ENCODE measurements at places on chromosomes 1 and 21.
A peak's percentile ranks its signal among the peaks of the same experiment; 100 is the strongest.

DNA sequence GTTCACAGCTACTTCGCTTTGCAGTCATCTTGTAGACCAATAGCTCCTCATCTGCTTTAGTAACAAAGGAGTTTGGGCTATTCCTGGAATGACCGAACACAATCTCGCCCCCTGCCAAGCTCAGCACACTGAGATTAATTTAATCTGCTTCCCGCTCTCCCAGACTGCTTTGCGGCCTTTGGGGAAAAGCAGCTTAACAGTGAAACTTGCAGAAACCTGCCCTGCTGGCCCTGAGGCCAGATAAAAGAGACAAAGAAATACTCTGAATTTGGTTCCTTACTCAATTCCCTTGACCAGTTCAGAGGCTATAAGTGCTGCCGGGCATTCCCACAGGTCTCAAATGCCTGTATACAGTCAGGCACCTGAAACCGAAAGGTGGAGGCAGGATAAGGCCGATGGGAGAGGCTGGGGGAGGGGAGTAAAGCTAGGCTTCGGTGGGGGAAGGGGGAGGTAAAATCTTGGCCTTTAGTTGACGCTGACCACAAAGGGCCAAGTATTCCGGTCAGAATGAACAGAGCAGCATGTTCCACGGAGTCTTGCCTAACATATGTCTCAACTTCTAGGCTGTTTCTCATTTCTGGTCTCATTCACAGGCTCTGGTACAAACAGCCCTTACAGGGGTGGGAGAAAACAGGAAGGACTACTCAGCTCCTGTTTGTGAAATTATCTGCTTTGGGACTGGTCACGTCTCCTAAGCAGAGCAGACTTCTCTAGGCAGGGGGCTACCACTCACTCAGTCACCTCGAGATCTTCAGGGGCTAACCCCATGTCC, 17.7 kb upstream of the A3GALT2 start:
- DNase-seq = no peak

DNA sequence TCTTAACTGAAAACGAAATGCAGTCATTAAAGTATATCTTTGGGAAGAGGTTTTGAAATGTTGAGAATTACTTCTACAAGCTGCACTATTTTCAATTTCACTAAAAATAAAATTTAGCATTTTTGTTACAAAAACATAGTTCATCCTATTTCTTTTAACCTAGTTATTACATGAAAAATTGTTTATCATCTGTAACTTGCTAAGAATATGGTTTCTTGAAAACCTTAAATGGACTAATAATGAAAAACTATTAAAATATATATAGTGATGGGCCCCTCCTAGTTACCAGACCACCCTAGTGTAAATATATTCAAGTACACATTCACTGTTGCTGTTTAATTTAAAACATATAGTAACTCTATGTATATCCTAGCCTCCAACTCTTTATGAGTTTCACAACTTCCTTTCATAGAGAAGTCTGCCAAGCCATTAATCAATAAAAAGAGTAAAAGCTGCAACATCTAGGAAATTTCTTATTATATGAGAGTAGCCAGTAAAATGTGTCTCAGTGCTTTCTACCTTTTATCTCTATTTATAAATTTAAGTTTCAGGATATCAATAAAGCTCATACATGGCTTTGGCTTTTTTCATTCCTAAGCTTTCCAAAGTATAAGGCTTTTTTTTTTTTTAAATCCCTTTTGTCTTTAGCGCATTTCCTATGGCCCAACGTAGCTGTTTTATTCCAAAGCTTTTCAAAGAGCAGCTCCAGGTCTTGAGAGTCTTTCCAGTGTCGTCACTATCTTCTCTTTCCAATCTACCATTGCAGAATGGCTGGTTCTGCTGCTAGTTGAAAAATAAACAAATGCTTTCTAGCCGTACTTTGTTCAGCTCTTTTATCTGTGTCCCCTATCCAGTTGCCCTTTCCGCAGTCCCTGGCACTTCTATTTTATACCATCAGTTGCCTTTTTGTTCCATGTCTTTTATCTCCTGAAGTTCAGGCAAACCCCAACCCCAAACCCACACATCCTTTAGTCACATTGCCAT, 6.5 kb downstream of the IRF2BP2 start:
- DNase-seq = no peak

DNA sequence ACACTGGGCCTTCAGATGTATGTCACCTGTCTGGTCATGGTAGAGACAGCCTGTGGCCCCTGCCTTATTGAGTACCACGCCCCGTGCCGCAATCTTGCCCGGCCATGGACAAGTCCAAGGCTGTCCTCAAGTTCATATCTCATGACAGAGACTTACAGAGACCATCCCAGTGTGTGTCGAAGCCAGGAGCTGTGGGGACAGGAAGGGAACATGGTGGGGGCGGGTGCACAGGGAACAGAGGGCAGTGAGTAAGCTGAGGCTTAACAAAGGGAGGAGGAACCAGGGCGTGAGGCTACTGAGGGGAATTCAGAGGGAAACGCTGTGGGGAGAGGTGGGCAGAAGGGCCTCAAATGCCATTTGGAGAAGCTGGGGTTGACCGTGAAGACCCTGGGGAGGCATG, 75.8 kb downstream of the ALPL start:
- DNase-seq = no peak

GRCh38 chr1:172976222-172977041, 74.3 kb downstream of the TNFSF18 start:
- DNase-seq = no peak

DNA sequence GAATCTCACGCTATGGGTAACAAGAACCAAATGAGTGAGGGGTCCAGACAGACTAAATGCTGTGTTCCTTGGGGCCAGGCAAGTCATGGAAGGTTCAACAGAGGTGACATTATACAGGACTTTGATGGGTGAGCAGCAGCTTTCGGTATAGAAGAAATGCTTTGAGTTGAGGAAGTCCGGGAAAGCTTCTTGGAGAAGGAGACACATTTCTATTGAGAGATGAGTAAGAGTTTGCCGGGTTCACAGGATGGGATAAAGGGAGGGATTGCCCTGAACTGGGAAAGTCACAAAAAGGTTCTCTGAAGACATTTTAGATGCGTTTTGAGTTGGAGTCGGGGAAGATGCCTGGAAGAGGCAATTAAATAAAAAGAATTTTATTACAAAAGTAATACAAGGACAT, 580 bp upstream of the AZIN2 start:
- no peak for DNase-seq

DNA sequence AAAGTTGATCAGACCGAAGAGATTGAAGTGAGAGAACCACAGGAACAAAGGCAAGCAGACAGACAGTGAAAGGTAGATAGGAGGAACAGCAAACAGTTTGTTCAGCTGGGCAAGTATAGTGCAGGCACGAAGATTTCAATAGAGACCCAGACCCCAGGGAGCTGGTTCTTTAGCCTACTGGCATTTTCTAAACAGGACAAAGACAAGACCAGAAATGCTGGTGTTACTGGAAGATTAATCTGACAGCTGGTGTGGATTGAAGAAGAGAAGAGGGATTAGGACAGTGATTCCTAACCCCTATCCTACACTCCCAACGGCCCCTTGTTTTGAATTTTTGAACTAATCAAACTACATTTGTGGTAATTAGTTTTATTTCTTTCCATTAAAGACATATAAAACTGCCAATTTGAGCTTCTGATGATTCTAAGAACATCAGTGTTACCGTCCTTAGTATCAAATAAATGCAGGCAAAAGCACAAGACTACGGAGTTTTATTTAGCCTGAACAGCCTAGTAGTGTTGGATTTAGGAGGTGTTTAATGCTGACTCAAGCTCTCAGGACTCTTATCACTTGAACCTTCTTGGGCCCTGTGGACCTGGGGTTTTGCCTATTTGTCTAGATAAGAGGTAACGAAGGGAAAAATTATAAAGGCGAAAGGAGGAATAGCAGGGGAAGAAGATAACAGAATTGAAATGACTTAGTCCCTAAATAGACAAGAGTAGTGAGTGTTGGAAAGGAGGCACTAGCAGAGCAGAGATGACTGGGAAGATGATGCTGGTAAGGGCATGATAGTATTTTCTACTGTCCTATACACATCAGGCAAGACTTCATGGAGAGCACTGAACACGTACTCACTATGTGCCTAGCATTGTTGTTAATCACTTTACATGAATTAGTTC, 2.0 kb downstream of the NPL start:
- DNase-seq = no peak

DNA sequence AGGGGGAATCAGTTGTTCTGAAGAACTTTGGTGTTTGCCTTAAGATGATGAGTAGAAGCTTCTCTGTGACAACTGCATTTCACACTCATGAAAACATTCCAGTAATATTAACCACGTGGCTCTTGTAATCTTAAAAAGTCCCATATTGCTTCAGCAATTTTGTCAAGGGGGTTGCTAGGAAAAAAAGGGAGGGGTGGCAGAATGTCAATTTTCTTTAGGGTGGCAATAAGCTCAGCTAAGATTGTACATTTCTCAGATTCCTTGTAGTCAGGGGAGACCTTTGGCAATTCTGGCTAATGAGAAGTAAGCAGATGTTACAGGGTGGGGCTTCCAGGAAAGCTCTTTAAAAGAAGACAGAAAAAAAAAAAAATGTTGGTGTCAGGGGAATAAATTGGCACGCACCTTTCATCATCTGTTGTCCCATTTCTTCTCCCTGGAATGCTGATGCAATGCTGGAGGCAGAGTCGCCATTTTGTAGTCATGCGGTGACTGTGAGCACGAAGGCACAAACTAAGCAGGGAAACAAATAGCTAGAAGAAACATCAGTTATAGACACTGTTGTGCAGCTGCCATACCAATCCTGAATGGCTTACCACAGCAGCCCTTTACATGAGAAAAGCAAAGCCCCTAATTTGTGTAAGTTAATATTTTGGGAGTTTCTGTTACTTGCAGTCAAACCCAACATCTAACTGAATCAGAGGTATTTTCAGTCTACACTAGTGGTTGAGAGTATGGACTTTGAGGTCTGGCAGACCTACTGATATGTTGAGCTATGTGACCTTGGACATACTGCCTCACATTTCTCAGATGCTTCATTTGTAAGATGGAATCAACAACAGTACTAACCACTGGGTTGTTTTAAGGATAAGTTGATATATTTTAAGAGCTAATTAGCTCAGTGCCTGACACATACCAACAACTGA, 56.1 kb upstream of the MRPS6 start:
- DNase-seq = no peak

DNA sequence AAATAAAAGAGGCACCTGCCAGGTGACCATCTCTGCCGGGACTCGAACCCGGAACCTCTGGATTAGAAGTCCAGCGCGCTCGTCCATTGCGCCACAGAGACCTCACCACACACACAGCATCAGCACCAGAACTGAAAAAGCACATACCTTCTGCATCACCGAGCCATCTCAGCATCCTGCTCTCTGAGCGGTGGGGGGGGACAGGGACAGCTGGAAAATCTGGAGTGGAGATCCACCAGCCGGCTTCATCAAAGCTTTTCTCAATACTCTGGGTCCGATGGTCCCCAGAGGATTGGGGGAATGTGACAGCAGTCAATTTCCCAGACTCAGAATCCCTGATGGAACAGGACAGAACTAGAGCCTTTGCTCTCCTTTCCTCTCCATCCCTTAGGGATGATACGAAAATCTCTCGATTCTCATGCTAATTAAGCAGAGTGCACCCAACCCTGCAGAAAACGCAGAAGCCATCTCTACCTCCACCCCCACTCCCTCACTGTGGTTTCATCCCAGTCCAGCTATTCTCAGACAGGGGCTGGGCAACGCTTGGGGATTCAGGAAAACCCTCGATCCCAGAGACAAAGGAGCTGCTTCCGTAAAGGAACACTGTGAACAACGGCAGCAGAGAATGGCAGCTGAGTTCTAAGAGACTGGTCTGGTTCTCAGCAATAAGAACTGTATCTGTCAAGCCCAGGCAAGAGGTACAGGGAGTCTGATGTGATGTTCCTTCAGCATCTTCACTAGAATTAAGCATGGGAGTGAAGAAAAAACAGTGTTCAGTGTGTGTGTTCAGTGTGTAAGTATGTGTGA, 29.6 kb upstream of the CADM3 start:
- DNase-seq = no peak

GRCh38 chr1:178540646-178541045, 27.7 kb downstream of the TEX35 start:
- no peak for DNase-seq

DNA sequence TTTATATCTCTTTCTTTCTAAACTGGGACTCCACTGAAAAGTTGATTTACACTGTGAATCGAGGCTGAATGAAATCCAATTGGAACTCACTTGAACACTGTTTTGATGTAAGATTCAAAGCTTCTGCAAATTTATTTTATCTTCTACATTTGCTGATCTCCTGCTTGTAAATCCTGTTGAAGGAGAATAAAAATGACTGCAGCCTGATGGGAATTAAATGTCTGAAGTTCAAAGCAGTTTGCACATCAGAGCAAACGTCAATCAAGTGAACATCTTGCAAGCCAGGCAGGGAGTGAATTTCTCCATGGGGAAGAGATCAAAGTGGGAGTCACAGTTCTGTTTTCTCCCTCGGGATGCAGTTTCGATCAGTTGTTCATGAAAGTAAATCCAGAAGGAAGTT, 127.2 kb downstream of the CACHD1 start:
- DNase-seq = no peak

DNA sequence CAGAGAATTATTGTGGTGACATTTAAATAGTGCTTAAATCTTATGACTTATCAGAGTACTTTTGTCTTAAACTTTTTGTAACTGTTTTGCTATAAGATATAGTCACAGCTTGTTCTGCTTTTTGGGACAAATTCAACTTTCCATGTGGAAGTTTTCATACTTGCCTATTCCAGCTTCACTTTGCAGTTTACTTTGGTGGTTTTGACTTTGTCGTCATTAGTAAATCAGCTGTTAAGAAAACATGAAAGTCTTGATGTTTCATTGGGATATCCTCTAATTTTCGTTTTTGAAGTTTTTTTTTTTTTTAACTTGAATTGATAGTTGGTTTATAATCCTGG, 31.3 kb downstream of the SDCCAG8 start:
- DNase-seq = no peak

DNA sequence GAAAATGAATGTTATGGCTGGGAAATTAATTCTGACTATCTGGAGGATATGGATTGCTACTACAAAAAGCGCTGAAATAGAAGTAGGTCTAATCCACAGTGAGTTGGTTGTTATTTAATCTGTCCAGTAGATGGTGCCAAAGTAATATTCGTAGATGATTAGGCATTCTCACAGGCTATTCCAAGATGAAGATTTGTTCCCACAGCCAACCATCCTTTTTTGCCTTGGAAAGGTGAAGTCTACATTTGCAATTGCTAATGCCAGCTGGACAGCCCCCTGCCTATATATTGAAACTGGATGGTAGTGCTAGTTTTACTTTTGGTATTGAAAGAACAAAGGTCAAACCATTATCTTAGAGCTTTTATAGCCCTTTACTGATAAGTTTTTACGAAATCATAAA, 43.8 kb downstream of the RBM11 start:
- DNase-seq = no peak

GRCh38 chr1:9280015-9280860, 12.5 kb upstream of the SPSB1 start:
- peak; percentile 23 for DNase-seq

GRCh38 chr21:35838987-35839763, 221.2 kb downstream of the SETD4 start:
- no peak for DNase-seq

DNA sequence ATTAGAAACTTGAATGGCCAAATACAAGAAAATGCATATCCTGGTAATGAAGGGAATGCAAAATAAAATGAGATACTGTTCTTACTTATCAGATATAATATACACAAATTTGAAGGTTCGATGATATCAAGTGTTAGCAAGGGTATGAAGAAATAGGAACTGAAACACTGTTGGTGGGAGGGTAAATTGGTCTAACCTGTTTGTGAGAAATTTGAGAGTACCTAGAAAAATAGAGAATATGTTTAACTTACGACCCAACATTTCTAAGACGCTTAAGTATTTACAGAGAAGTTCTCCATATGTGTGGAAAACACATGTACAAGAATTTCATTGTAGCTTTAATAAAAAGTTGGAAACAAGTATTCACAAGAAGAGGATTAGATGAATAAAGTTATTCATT, 25.9 kb downstream of the ATG4C start:
- no peak for DNase-seq

- DNase-seq = no peak
These were observed 1.5 kb downstream of the RPL22 start for GRCh38 chr1:6197746-6198427.
